ENCODE measurements at places on chromosomes 12 and 14. TPM values are rescaled to one million over a fixed set of nuclear protein-coding genes. Genes with fewer than 3 reads are reported as not detected.

MMP19 gene
- total RNA-seq: not detected

RASSF8 gene
- 0.13 TPM for total RNA-seq

ZDHHC22 gene
- not detected for total RNA-seq

FGD4 gene
- total RNA-seq: 0.51 TPM

L2HGDH gene
- total RNA-seq: 14.7 TPM

PPP1R1A gene
- not detected for total RNA-seq

All from activated T-helper 1 cell treated with anti-CD3 and anti-CD28 coated beads, Interleukin-12 subunit alpha, Interleukin-12 subunit beta, Interleukin-2, Interleukin-4 antibody, amounts not matched to agents 30 ng/mL and 10 ng/mL and 1 ng/mL, durations not matched to agents 14 hours and 24 hours and 36 hours (primary cell).